Right ventricle myocardium superior (tissue), 1 donor: ENCODE measurements at places on chromosomes 7 and 10. TPM values are rescaled to one million over a fixed set of nuclear protein-coding genes. Genes with fewer than 3 reads are reported as not detected.
A peak's percentile ranks its signal among the peaks of the same experiment; 100 is the strongest.

- DNase-seq, result no peak
Measured at GRCh38 chr7:6637544-6638229, 569 bp downstream of the ZNF316 start.

GRCh38 chr7:8822595-8822994 is 389.2 kb downstream of the NXPH1 start:
- no peak for DNase-seq

DNA sequence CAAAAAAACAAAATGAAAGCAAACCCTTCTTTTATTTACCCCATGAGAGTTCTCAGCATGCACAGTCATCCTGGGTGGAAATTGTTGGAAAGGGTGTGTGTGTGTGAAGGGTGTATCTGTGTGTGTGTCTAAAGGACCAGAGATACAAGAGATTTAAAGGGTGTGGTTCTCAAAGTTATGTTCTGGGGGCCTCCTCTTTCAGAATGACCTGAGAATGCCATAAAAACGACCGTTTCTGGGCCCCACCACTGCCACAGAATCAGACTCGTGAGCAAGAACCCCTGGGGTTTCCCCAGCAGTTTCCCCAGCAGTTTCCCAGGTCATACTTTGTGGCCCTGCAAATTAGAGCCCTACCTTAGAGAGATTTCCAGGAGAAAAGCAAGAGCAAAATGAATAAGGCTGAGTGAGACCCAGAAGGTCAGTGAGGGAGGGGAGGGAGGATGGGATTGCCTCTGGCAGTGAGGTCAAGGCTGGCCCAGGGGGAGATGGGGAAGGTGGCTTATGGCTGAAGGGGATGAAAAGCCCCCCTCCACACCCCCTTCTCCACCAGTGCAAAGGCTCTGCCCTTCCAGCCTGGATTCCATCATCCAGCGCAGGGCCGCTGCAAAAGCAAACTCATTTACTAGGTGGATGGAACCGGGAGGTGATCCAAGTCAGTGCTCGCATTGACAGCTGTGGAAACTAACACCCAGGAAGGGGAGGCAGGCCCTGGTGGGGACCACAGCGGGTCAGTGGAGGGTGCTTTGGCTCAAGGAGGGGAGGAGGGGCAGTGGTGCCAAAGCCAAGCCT is 10.2 kb downstream of the PYROXD2 start:
- DNase-seq, result no peak

DNA sequence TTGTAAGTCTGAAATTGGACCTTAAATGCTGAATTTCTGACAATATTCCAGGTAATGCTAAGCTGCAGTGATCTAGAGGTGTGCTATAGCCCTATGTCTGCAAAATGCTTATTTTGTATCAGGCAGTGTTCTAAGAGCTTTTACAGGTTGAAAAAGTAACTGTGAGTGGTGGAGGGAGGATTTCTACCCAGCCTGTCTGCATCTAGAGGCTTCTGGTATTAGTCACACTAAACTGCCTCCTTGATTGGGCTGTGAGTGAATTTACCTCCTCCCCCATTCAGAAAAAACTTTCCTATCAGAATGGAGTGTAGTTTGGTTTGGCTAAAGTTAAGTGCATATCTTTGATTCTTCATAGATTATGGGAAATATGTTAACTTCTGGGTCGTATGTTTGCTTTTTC is 56.8 kb downstream of the BBS9 start:
- no peak for DNase-seq

DNA sequence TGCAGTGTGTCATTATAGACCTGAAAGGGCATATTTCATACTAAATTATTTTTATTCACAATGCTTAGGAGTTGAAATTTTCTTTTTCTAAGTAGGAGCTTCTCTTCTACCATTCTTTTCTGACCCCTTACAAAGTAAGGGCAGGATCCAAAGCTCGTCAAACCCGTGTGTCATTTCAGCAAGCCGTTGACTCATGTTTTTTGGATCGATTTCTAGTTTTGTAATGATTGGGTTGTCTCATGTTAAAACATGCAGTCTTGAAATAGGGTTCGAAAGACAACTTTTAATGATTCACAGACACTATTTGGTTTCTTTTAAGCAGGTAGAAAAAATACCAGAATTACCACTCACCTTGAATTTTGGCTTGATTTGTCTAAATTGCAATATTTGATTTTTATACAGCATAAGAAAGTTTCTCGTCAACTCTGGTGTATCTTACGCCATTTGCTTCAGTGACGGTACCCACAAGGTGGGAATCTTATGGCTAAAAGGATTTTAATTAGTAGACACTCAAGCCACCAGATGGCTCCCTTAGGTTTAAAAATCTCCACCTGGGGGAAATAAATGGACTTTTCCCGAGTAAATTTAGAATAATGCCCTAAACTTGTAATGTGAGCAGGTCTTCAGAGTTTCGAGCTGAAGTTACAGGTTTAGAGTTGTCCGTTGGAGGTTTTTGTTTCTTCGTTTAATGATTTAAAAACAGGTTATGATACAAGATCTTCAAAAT is 283.4 kb downstream of the CCDC3 start:
- no peak for DNase-seq

- DNase-seq, result no peak
Measured at GRCh38 chr7:40507166-40507565, 372.4 kb downstream of the SUGCT start.

WNT8B gene
- not detected for total RNA-seq

- DNase-seq, result no peak
Measured at GRCh38 chr7:126959649-126960048, 293.1 kb downstream of the GRM8 start.

DNA sequence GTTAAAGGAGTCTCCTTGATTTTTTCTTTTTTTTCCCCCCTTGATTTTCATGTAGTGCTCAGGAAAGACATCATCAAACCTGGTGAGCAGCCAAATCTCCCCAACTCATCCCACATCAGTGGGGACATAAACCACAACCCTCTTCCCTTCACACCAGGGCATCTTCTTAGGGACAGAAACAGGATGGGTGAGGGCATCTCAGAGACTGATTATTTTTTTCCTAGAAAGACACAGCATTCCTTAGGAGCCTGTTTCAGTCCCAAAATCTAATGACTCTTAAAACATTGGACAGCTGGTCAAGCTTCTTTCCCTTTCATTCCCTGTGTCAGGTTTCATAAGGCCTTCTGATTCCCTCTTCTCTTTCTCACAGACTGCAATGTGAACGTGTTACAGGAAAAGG is 31.5 kb upstream of the GSAP start:
- DNase-seq, result no peak

COMMD3 gene
- total RNA-seq, result 87.0 TPM

TET1 gene
- 2.9 TPM for total RNA-seq

MRPS33 gene
- total RNA-seq, result 136 TPM

GRCh38 chr7:64463636-64464375 is 99.1 kb downstream of the ZNF680 start:
- peak; percentile 87 for DNase-seq

DNA sequence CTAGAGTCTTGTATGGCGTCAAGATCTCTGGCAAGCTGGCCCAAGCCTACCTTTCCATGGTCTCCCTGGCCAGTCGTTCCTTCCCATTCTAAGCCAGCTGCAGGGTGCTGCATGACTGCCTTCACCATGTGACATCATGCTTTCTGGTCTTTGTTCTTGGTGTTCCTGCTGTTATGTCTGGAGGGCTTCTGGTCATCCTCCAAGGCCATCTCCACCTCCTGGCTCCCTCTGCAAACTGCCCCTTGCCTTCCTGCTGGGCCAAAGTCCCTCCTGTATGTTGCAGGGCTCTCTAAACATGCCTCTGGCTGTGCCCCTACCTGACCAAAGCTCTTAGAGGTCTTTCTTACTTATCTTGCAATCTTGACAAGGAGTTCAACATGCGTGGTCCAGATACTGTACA is 44.4 kb upstream of the SHH start:
- DNase-seq, result no peak

DNA sequence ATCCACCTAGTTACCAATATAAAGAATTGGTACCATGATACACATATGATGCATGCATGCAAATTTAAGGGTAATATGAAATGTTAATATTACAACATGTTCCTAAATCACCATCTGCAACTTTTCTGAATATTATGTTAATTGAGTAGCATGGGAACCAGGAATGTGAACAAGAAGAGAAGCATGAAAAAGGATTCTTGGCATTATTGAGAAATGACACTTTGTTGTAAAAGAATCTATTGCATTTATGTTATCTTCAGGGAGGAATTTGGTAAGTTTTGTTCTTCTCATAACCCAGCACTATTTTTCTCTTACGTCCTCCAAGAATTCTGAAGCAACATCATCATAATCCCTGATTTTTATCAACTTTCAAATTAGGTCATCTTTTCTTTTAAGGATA is 159.9 kb upstream of the SLC25A13 start:
- DNase-seq, result no peak

NFKB2 gene
- total RNA-seq, result 13.3 TPM

DNA sequence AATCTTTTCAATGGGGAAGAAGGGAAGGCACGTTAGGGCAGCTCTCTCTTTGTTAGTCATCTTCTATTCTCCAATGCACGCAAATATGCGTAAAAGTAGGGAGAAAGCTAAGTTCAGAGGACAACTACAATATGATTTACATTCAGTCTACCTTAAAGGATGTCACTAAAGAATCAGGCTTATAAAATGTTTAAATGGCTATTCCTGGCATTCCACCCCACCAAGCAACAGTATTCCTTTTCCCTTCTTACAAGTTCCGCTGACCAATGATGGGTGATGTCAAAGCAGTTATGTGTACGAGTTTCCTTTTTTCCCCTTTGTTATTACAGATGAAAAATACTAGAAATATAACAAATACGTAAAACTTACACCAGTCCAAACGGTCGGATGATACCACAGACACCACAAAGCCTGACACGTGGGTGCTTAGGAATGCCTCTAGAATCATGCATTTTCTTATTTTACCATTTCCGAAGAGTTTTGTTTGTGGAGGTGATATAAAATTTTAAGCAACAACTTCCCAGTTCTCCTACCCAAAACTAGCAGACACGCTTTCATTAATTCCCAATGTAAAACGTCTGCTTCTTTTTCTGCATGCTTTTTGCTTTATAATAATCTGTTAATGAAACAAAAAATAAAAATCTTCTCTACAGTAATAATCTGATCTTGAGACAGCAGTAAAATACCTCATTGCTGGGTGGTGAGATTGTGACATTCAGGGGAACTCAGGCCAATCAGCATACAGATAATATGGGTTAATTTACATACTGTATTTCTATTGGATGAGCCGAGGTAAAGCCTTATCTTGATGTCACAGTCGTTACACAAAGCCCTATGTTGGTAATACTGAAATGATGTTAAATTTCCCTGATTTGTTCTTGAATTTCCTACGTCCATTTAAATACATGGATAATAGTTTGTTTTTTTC is 708 bp upstream of the GPR85 start:
- no peak for DNase-seq

DNA sequence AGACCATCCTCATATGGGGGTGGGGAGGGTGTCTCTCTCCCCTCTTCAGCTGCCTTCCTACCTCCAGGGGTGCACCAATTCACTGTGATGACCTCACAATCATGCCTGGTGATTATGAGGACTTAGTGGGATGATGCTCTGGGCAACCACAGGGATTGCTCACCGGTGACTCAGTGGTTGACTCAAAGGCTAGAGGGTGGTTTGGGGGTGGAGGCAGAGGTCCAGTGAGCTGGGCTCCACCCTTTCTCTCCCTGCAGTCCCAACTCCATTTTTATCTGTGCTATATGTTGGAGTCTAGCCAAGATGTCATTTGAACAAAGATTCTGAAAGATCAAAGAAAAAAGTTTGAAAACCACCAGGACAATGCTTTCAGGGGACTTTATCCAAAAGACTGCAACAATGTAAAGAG is 286.9 kb downstream of the KCNMA1 start:
- no peak for DNase-seq
